ENCODE measurements at places on chromosomes 5 and 9. TPM values are rescaled to one million over a fixed set of nuclear protein-coding genes. Genes with fewer than 3 reads are reported as not detected.

Gene HK3
- total RNA-seq, result 19.0 TPM

- DNase-seq, result no peak
- no peak overlapping the region for H3K27ac ChIP-seq
- H3K4me3 ChIP-seq, result no peak overlapping the region
Measured at GRCh38 chr9:73640971-73641370, 489.3 kb downstream of the ANXA1 start.

GRCh38 chr5:165173651-165174050, 1668.2 kb downstream of the MAT2B start:
- no peaks in the 10 kb centered on the region for H3K27me3 ChIP-seq
- H3K36me3 ChIP-seq, result no peaks in the 10 kb centered on the region
- no peak overlapping the region for H3K4me3 ChIP-seq
- H3K27ac ChIP-seq, result no peak overlapping the region
- DNase-seq, result no peak

DNA sequence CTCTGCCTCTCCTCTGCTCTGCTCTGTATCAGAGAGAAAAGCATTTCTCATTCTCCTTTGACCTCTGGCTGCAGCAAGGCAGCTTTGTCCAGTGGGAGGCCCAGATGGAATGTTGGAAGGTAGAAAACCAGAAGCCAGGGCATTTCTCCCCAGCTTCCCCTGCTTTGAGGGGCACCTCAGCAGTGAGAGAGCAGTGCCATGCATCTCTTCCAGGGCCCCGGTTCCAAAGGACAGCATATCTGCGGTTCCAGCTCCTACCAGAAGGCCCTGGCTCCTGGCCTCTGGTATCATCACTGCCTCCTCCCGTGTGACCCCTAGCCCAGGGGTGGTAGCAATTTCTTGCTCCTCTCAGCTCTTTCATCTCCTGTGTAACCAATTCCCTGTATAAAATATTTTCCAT, 190.8 kb downstream of the SPOCK1 start:
- no peak overlapping the region for H3K4me3 ChIP-seq
- no peaks in the 10 kb centered on the region for H3K36me3 ChIP-seq
- H3K27me3 ChIP-seq, result no peaks in the 10 kb centered on the region
- no peak for DNase-seq
- peak overlapping the region; percentile 44 for H3K27ac ChIP-seq

- DNase-seq, result no peak
- no peaks in the 10 kb centered on the region for H3K27me3 ChIP-seq
- H3K4me1 ChIP-seq, result peaks cover 31% of the 10 kb centered on the region
- no peaks in the 10 kb centered on the region for H3K36me3 ChIP-seq
- H3K27ac ChIP-seq, result no peak overlapping the region
Measured at GRCh38 chr5:52769061-52769460, 18.7 kb upstream of the ITGA1 start.

All from adrenal gland (tissue), 19 donors.